Activated CD4-positive, alpha-beta memory T cell treated with anti-CD3 and anti-CD28 coated beads, Interleukin-2, amount 10 ng/mL, durations not matched to agents 7 days and 5 days (primary cell): ENCODE measurements at places on chromosomes 1 and 21. TPM values are rescaled to one million over a fixed set of nuclear protein-coding genes. Genes with fewer than 3 reads are reported as not detected.

DNA sequence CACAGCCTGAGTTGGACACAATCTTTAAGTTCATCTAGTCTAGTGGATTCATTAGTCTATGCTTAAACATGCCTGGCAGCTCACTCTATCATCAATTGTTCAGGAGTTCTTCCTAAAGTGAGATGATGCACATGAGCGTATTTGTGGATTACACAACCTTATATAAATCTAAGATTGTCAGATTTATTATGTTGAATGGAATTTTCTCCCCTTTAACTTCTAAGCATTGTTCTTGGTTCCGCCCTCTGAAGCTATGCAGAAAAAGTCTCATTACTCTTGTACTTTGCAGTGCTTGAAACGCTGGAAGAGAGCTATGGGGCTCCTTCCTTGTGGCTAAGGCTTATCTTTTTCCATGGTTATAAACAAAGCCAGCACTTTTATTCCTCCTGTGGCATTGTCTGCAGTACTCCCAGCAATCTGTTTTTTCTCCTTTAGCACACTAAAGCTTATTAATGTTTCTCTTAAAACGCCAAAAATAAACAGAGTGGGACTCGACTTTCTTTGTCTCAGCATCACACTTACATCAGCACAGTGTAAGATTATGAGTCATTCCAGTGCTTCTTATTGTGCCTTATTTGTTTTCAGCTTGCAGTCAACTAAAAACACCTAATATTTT, 316.8 kb upstream of the CAMK1G start:
- H3K4me1 ChIP-seq, result no peaks in the 10 kb centered on the region
- no peak for DNase-seq
- H3K27ac ChIP-seq, result no peak overlapping the region

- peak overlapping the region; percentile 4 for H3K27ac ChIP-seq
- H3K27me3 ChIP-seq, result no peaks in the 10 kb centered on the region
- DNase-seq, result no peak
- no peak overlapping the region for H3K4me3 ChIP-seq
- H3K36me3 ChIP-seq, result peaks cover 38% of the 10 kb centered on the region
Measured at GRCh38 chr1:150295476-150295875, 1.8 kb downstream of the MRPS21 start.

- H3K27ac ChIP-seq, result no peak overlapping the region
- H3K27me3 ChIP-seq, result no peaks in the 10 kb centered on the region
- H3K4me3 ChIP-seq, result no peak overlapping the region
- no peaks in the 10 kb centered on the region for H3K4me1 ChIP-seq
- no peaks in the 10 kb centered on the region for H3K36me3 ChIP-seq
- no peak for DNase-seq
Measured at GRCh38 chr1:61184040-61184713, 101.8 kb downstream of the NFIA start.

Gene CHI3L1
- not detected for total RNA-seq

Gene EPHA8
- not detected for total RNA-seq

Gene A3GALT2
- total RNA-seq, result not detected
